Fibroblast of pulmonary artery (primary cell): ENCODE measurements at places on chromosomes 3 and 15.

GRCh38 chr3:3110749-3111361 lies 681 bp upstream of the IL5RA start:
- DNase-seq: no peak

- DNase-seq: no peak
These were observed 25.8 kb upstream of the ADPGK start for GRCh38 chr15:72809329-72809728.

DNA sequence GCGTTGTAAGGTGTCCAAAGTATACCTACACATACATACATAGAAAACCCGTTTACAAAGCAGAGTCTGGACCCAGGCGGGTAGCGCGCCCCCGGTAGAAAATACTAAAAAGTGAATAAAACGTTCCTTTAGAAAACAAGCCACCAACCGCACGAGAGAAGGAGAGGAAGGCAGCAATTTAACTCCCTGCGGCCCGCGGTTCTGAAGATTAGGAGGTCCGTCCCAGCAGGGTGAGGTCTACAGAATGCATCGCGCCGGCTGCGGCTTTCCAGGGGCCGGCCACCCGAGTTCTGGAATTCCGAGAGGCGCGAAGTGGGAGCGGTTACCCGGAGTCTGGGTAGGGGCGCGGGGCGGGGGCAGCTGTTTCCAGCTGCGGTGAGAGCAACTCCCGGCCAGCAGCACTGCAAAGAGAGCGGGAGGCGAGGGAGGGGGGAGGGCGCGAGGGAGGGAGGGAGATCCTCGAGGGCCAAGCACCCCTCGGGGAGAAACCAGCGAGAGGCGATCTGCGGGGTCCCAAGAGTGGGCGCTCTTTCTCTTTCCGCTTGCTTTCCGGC lies 318.6 kb downstream of the FGF12 start:
- DNase-seq: no peak

GRCh38 chr3:179806177-179806576 lies 153.3 kb downstream of the USP13 start:
- no peak for DNase-seq

DNA sequence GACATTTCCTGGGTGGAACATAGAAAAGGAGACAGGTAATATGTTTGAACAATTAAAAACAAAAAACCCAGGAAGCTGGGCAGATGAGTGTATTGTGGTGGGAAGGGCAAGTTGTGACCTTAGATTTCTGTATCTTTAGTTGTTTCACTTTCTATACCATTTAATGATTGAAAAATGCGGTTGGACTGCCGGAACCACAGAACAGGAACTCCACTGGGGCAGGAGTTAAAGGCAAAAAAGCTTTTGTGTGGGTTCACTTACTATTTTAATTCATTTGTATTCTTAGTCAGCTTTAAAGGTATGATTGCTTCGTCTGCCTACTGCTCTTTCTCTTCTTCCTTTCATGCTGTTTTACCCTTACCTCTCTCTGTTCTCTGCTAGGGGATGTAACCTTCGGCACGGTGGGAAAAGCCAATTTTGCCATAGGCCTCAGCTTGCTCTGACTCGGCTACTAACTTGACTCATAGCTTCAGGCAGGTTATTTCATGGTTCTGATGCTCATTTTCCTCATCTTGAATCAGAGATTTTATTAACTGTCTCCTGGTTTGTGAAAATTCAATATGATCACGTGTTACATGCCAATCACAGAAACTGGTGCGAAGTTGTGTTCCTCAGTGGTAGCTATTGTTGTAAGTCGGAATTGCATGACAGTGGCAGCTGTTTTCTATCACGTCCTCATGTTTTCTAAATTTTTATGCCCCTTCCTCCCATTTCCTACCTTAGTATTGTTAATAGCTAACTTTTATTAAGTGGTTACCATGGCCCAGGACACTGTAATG lies 1.6 kb upstream of the MCTP2 start:
- no peak for DNase-seq

DNA sequence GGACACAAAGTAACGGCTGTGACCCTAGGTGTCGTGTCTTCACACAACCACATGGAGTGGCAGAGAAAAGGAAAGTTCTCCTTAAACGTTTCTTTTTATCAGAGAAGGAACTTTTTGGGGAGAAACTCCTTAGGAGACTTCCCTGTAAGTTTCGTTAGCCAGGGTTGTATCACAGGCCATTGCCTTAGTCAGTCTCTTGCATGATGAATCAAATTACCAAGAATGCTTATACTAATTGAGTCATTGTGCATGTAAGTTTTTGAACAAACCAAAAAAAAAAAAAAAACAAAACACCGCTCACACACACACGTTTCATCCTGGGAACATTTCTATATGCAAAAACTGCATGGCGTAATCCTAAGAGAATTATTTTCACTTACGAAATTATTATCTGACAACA lies 150.4 kb upstream of the SATB1 start:
- peak; percentile 11 for DNase-seq

GRCh38 chr15:70093481-70094319 lies 4.0 kb downstream of the TLE3 start:
- peak; percentile 79 for DNase-seq

DNA sequence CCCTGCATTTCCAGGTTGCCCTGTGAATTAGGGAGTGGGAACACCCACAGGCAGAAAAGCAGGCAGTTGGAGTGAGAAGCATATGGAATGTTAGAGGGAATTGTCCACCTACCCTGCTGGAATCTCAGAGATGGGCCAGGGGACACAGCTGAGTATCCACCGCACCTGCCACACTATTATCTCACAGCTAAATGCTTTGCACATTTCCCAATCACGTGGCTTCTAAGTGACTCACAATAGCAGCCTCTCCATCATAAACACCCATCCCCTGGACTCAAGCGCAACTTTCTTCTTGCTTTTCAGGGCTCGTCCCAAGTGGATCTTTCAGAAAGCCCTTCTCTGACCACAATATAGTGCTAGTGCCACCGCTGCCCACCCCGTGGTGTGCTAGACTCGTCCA lies 389.0 kb upstream of the LMCD1 start:
- DNase-seq: no peak

GRCh38 chr3:12312010-12312409 lies 23.1 kb downstream of the PPARG start:
- DNase-seq: no peak

GRCh38 chr3:124666067-124666466 lies 64.2 kb upstream of the UMPS start:
- no peak for DNase-seq

DNA sequence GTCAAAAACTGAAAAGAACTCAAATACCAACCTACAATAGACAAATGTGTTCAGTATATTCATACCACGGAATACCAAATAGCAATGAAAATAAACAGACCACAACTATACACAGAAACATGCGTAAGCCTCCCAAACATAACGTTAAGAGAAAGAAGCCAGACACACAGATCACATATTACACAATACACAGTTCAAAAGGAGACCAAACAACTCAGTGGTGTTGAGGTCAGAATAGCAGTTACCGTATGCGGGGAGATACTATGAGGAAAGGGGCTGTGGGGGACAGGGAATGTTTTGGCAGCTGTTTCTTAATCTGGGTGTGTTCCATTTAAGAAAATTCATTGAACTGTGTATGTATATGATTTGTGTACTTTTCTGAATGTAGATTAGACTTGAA lies 6.6 kb downstream of the OSBPL10 start:
- peak; percentile 48 for DNase-seq

GRCh38 chr3:62724503-62724902 lies 150.7 kb downstream of the CADPS start:
- no peak for DNase-seq

GRCh38 chr3:101868534-101869464 lies 19.5 kb downstream of the NFKBIZ start:
- peak; percentile 61 for DNase-seq

DNA sequence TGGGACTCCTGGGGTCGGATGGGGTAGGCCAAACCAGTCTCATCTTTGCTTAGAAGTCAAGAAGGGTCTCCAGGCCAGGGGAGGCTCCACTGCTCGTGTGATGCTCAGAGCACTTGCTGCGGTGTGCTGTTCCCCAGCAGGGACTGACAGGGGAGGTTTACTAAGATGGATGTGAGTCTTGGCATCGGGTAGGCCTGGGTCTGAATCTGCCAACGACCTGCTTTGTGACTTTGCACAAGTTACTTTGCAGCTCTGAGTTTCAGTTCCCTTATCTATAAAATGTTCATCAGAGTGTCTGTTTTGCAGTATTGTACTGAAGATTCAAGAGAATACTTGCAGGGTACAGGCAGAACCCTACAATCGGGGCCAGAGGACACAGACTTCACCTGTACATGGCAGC lies 17.3 kb upstream of the CDCP1 start:
- DNase-seq: no peak

- DNase-seq: peak; percentile 15
These were observed at the start of gene SPSB4 for GRCh38 chr3:141050576-141051442. SPSB4 (plus strand) TSS chr3:141051347; CDS start chr3:141066105, 14,758 bp downstream.

DNA sequence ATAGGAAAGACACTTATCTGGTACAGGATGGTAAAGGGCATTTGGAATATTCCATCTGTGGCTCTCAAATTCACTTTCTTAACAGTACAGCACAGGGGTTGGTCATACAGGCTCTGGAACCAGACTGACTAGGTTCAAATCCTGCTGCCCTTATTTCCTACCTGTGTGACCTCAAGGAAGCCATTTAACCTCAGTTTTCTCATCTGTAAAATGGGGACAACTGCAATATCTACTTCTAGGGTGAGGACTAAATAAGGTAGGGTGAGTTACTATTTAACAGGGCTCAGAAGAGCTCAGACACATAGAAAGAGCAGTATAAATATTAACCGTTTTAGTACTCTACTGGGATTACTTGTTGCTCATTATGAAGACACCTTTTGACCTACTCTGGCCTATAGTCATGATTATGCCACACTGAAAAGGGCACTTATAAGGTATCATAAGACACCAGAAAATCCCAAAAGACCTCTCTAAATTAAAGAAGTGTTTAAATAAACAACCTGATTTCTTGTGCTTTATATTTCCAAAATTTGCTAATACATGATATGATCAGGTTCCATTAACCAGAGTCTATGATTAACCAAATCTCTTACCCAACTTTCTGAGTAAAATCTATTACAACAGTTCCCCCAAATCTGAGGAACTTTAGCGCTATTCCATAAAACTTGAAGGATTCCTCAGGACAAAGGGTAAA lies 6.5 kb downstream of the RFTN1 start:
- DNase-seq: no peak

GRCh38 chr3:149585401-149585726 lies 72.5 kb downstream of the WWTR1 start:
- no peak for DNase-seq

DNA sequence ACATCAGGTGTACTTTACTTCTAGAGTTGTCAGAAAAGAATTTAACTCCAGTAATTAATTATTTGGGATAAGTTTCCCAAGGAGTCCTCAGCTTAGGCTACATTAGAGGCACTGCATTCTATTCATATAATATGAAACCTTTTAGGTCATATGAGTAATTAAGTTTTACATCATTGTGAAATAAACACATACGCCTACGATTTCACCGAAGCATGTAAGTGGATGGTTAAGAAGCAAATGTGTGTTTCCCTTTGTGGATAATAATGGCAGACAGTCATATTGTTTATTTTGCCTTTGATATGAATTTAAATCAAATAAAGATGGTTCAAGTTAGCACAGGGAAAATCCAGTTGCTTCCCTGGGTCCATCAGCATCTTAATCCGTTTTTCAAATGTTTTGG lies 535.9 kb upstream of the ATP11B start:
- DNase-seq: no peak
